ENCODE measurements at places on chromosomes 6 and 20. TPM values are rescaled to one million over a fixed set of nuclear protein-coding genes. Genes with fewer than 3 reads are reported as not detected.
A peak's percentile ranks its signal among the peaks of the same experiment; 100 is the strongest.

The SPATS1 gene
- not detected for total RNA-seq

The CALHM5 gene
- total RNA-seq, result 1.8 TPM

DNA sequence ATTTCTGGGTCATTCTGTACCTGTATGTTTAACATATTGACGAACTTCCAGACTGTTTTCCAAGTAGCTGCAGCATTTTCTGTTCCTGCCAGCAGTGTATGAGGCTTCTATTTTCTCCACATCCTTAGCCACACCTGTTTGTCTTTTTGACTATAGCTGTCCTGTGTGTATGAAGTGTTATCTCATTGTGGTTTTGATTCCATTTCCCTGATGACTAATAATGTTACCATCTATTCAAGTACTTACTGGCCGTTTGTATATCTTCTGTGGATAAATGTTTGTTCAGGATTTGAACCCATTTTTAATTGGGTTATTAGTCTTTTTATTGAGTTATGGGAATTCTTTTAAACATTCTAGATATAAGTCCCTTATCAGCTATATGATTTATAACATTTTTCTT, 95.2 kb downstream of the JAG1 start:
- DNase-seq, result no peak

The PAK5 gene
- 12.5 TPM for total RNA-seq

DNA sequence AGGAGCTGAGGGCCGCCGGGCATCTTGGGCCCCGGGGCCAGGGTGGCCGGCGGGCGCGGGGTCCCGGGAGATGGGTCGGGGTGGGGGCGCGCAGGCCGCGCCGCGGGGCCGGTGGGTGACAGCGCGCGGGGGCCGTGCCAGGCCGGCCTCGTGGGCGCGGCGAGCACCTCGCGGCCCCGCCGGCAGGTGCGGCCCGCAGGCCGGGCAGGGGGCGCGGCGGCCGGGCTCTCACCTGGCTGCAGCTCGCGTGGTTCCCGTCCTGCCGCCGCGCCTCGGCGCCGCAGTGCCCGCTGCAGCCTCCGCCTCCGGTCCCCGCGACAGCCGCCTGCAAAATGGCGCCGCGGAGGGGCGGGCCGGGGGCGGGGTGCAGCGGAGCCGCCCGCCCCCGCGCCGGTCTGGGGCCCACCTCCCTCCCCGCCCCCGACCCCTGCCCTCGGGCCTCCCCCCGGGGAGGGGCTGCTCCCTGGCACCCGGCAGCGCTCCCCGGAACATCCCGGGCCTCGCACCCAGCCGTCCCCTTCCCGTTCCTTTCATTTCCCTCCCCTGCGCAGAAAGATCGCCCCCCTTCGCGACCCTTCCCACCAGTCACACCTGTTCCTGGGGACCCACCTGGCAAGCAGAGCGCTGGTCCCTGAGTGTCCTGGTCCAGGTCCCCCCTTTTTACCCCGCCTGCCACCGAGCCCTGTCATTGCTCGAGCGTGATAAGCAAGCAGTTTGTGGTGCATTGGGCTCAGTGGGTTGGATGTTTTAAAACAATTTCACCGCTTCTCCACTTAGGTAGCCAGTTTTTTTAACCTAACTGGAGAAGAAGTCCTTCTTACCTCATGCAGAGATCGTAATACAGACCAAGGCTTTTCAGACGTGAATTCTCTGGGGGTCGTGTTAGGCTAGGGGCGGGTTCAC, at the start of gene SLC23A2:
Gene SLC23A2 (minus strand): TSS at position 337 of the 903 bp plus-strand sequence. CDS start 68,948 bp downstream, outside the sequence.
- peak; percentile 14 for DNase-seq

- DNase-seq, result no peak
Measured at GRCh38 chr6:138689849-138690248, 83.7 kb upstream of the CCDC28A start.

GRCh38 chr6:192313-192664, 100.0 kb upstream of the DUSP22 start:
- no peak for DNase-seq

The CALHM6 gene
- total RNA-seq, result 4.8 TPM

- DNase-seq, result no peak
Measured at GRCh38 chr20:371755-372542, 8.6 kb upstream of the TRIB3 start.

GRCh38 chr6:67391955-67392354, 1243.1 kb upstream of the ADGRB3 start:
- DNase-seq, result no peak

DNA sequence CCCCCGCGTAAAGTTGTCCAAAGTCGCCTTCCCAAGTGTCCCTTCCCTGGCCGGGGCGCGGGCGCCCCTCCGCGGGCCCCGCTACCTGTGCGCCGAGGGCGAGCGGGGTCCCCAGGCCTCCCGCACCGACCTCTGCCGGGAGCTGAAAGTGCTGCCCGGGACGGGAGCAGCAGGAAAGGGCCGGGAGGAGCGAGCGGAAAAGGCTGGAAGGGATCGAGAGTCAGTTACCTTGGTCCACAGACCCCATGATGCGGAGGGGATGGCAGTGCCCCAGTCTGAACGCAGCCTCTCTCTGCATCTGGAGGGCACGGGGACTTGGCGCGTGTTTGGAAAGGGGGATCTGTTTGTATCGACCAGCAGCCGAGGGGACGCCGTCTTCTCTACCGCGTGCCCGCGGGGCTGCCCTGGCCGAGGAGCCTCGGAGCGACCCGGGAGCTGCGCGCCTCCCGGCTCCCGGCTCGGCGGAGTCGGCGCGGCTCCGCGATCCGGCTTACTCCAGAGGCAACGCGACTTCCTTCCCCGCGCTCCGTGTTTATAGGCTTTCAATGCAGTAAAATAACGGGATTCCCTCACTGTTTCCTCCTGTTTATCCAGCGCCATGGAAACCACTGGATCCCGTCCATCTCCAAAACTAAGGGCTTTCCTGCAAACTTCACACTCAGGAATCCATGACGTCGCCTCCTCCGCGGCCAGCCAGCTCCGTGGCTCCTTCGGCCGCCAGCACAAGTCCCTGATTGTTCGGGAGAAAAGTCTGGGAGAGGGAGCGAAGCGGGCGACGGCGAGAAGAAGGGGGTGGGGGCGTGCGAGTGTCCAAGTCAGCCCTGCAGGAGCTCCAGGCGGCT, 20.0 kb upstream of the NFATC2 start:
- peak; percentile 78 for DNase-seq

DNA sequence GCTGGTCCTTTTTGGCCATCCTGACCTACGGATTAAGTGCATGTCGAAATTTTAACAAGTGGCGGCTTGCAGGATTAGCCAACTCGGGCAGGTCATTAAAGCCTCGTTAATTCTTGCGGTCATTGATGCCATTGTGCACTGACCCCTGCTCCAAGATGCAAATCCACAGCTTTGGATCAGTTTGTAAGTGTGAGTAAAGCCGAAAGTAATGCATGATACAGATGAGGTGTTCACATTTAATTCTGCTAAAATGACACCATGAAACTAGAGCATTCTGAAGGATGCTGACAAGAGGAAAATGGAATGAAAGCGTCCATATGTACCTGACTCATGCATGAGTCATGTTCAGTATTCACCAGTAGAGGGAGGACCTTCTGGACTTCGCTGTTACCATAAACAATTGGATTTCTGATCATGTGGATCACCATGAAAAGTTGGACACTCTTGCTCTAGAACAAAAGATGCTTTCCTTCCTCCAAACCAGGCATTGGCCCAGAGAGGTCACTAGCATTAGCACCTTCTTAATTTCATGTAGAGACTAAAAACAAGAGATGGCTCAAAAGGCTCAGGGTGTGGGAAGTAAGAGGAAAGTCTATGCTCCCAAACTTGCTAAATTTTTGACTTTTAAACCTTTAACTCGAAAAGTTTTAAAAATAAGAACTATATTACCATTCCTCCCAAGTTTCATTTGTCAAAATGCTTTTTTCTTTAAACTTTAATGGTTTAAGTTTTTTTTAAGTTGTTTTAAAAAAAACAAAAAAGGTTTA, 48.0 kb downstream of the MUC22 start:
- peak; percentile 17 for DNase-seq

The NKX2-4 gene
- total RNA-seq, result not detected

The TAF8 gene
- total RNA-seq, result 26.3 TPM

The NMBR gene
- not detected for total RNA-seq

DNA sequence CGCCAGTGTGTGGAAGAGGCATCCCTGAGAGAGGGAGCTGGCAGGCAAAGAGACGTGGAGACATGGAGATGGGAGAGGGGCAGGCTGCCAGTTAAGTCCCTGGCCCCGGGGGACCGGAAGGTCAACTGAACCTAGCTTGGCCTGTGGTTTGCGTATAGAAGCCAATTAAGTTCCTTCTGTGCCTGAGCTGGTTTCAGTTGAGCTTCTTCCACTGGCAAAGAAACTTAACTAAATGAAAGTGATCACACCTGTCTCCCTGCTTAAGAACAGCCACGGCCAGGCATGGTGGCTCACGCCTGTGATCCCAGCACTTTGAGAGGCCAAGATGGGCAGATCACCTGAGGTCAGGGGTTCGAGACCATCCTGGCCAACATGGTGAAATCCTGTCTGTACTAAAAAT, 26.7 kb upstream of the NNAT start:
- no peak for DNase-seq

DNA sequence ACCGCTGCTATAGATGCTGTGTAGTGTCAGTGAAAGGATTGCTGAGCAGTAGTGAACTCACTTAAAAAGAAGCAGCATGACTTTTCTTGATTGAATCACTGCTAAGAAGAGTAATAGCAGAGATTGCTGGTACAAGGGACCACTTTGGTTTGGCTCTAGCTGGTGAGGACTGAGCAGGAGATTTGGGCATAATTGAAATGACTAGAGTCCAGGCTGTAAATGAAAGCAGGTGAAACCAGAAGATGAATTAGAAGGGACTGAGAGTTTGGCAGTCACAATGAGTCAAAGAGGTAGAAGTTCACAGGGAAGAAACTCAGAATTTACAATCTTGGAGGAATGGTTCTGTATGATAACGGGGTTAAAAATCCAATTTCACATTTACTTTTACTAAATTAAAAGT, 19.1 kb upstream of the REV3L start:
- DNase-seq, result no peak

GRCh38 chr20:23251779-23252178, 98.8 kb upstream of the NXT1 start:
- DNase-seq, result no peak

DNA sequence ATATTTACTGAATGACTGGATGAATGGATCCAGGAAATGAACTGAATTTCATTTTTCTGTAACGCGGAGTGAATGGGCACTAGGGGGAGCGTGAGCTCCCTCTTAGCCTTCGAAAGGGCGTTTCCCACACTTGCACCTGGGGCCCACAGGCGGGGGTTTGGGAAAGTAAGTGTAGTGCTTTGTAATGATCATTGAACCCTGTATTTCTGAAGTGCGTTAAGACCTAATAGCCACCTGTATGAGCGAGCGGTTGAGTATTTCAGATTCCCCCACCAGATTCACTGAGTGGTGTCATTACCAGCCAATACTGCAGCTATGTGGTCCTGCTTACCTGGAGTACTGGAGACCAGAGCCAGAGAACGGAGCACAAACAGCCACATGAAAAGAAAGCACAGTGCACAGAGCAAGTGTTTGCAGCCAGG, 10.5 kb downstream of the SYTL3 start:
- no peak for DNase-seq

- no peak for DNase-seq
Measured at GRCh38 chr6:80366051-80366450, 259.6 kb downstream of the BCKDHB start.

DNA sequence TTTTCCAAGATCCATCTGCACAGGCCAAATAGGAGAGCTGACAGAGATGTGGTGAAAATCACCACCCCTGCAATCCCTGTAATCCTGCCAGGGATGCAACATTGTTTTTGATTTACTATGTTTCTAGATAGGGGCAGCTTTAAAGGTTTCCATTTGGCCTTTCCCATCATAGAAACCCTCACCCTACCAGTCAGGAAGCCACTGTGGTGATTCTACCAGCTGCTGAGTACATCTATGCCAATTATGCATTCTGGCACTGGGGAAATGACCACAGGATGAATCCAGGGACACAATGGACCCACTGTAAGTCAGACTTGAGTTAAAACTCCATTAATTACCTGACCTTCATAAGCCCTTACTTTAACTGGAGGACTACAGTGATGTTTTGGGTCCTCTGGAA, 130.4 kb downstream of the TNFRSF21 start:
- DNase-seq, result no peak

The RRP36 gene
- 40.6 TPM for total RNA-seq

The CASS4 gene
- 2.0 TPM for total RNA-seq

The BICRAL gene
- total RNA-seq, result 18.1 TPM

The TBXT gene
- total RNA-seq, result not detected

DNA sequence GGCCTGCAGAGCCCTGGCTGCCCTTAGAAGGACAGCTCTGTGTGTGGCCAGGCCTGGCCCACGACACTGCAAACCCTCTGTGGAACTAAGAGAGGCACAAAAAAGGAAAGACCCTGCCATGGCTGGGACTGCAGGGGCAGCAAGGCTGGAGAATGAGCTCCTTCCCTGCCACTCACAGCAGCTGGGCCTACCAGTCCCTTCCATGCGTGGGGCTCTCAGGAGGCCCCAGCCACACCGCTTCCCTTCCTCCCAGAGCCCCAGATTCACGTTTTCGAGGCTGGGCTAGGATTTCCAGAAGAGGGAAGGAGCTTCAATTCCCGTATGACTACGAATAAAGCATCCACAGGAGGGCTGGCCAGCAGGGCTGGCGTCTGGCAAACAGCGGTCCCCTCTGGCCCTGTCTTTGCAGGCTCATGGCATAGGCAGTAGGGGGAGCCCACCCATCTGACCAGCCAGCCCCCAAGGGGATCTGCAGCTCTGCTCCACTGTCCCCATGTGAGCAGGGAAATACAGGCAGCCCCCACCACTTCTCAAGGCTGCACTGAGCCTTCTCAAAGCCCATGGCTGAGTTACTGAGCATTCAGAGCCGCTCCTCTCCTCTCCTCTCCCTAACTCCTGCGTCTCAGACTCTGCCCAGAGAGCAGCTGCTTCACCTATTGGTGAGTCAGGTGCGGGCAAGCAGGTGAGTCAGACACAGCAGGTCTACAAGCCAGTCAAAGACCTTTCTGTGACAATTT, 53.1 kb downstream of the NINL start:
- no peak for DNase-seq

- no peak for DNase-seq
Measured at GRCh38 chr20:30168025-30168799, 1089.3 kb upstream of the DEFB115 start.

DNA sequence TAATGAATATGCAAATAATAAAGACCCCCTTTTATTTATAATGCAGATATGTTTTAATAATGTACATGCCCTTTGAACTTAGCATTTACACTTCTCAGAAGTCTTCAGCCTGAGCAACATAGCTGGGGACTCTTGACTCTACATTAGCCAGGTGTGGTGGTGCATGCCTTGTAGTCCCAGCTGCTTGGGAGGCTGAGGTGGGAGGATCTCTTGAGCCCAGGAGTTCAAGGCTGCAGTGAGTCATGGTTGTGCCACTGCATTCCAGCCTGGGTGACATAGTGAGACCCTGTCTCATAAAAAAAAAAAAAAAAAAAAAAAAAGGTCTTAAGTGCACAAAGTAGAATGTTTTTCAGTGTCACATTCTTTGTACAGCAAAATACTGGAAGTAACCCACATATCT, 17.3 kb upstream of the MAPK13 start:
- no peak for DNase-seq

The SLC17A1 gene
- total RNA-seq, result 0.63 TPM

- DNase-seq, result no peak
Measured at GRCh38 chr20:57396212-57396983, 5.2 kb downstream of the RBM38 start.

- no peak for DNase-seq
Measured at GRCh38 chr6:100103931-100104330, 109.9 kb upstream of the MCHR2 start.

GRCh38 chr6:19991176-19991575, 154.0 kb downstream of the ID4 start:
- no peak for DNase-seq

The PAX1 gene
- not detected for total RNA-seq

Data from mucosa of gallbladder (tissue), 1 donor.